Astrocyte of the spinal cord (primary cell): ENCODE measurements at places on chromosomes 11 and 22.

- peak; percentile 23 for DNase-seq
Measured at GRCh38 chr22:50136581-50137015, 33.9 kb upstream of the PANX2 start.

GRCh38 chr22:20116376-20116950 lies 559 bp downstream of the RANBP1 start:
- DNase-seq = no peak

DNA sequence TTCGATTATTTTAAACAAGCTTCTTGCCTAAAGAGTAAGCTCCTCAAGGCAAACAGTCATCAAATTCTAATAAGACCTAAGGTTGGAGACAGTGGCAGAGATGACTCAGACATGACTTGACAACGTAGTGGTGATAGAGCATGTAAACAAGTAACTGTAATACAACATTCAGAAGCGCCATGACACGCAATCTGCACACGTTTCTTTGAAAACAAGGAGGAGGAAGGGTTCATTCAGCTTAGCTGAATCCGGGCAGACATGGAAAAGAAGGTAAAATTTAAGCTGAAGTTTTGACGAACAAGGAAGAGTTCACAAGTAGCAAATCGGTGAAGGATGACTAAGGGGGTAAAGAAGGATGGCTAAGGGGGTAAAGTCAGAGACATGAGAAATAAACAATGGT lies 152.4 kb upstream of the ZC3H12C start:
- peak; percentile 71 for DNase-seq

DNA sequence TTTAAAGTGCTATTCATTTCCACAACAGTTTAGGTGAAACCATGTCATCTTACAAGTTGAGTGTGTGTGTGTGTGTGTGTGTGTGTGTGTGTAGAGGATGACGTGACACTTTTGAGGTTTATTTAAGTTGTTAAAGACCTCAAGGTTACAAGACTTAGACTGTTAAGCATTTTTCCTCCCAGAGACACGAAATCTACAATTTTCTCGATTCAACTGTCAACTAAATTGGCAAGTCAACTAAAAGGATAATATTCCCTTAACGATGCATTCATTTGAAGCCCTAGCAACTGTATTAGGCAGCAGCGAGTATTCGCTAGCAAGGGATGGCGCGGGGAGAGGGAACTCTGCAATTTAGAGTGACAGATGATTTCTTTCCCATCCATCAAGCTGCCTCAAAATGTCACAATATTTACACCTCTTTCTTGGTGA lies 17.6 kb upstream of the BDNF start:
- DNase-seq = peak; percentile 62

- no peak for DNase-seq
Measured at GRCh38 chr11:63779039-63779438, 10.5 kb upstream of the ZFTA start.

DNA sequence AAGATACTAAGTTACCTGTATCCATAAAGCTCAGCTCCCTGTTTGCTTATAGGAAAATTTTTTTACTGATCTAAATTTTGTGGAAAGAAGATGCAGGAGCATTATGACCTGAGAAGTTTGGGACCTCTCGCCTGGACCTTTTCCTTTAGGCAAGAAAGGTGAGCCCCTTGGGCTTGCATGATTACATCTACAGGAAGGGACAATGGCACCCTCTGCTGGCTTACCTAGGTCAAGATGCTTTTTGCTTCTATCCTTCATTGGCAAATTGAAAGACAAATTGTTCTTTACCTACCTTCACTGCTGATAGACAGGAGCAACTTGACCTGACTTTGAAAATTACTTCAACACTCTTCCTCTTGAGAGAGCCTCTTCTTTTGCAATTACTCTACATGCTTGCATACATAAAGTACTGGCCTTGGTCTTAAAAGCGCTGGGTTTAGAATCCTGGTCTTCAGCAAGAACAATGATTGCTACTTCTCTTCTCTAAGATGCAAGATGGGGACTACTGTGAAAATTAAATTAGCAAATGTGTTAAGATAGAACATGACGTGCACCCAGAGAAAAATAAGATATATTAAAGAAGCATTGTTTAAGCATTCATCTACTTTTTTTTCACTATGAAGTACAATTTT lies 147.2 kb downstream of the TRPC6 start:
- peak; percentile 47 for DNase-seq

- DNase-seq = peak; percentile 14
Measured at GRCh38 chr22:31155422-31155821, 4.6 kb upstream of the RNF185 start.

- no peak for DNase-seq
Measured at GRCh38 chr11:10041748-10042446, 252.1 kb downstream of the SBF2 start.

DNA sequence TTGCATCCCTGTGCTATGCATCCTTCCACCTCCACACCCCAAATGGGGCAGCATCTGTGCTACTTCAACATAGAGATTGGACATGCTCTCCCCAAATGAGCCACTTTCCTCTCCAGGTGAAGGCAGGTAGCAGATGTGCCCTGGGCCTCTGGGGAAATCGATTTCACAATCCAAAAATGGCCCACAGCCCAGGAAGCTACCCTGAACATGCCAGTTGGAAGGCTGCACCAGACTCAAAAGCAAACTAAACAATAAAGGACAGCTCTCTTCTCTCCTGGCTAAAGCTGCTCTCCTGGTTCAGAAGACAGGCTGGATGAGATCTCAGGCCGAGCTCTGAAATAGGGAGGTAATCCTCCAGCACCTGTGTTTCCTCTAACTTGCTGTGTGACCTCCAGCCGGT lies 19.7 kb downstream of the ISX start:
- DNase-seq = no peak

DNA sequence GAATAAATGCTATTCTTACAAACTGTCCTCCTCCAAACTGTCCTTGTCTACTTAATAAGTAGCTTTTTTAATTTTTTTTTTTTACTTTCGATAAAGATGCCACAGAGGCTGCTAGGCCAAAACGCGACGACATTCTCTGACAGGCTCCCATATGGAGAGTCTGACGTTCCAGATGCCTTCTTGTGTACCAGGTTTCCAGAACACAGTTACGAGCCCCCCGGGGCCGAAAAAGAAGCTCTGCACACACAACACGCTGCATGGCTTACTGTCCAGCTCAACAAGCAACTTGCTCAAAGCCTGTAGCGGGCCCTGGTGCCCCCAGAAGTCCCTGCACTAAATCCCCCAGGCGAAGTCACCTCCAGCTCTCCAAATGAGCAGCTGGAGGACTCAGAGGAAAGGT lies 39.3 kb downstream of the LARGE1 start:
- no peak for DNase-seq

- DNase-seq = no peak
Measured at GRCh38 chr11:2666401-2666741, 33.4 kb downstream of the KCNQ1OT1 start.

GRCh38 chr11:48122246-48122645 lies 94.4 kb upstream of the OR4B1 start:
- DNase-seq = no peak

GRCh38 chr11:119025978-119026766 lies 4.5 kb downstream of the SLC37A4 start:
- no peak for DNase-seq

DNA sequence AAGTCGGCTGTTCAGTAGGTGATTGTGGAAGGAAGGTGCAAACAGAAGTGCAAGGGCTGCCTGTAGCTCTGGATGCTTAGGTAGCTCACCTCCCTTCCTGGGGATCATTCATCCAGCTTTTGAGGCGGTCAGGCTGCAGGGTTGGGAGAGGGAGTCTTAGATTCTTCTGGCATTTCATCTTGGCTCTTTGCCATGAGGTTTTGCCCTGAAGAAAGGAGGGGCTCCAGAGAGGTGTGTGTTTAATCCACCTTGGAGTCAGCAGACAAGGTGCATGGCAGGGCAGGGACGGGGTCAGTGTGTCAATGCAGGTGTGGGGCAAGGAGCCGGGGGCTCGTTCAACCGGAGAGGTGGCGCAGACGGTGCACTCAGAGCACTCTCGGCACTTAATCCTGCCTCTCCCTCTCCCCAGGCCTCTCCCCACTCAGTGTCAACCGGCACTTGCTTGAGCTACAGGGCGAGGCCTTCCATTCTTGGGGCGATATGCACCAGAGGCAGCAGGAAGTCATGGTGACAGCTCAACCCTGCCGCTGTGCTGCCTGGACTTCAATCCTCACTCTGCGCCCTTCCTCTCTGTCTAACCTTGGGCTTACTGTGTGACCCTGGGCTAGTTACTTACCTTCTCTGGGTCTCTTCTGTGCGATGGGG lies 7.2 kb downstream of the ADAMTS15 start:
- DNase-seq = no peak

DNA sequence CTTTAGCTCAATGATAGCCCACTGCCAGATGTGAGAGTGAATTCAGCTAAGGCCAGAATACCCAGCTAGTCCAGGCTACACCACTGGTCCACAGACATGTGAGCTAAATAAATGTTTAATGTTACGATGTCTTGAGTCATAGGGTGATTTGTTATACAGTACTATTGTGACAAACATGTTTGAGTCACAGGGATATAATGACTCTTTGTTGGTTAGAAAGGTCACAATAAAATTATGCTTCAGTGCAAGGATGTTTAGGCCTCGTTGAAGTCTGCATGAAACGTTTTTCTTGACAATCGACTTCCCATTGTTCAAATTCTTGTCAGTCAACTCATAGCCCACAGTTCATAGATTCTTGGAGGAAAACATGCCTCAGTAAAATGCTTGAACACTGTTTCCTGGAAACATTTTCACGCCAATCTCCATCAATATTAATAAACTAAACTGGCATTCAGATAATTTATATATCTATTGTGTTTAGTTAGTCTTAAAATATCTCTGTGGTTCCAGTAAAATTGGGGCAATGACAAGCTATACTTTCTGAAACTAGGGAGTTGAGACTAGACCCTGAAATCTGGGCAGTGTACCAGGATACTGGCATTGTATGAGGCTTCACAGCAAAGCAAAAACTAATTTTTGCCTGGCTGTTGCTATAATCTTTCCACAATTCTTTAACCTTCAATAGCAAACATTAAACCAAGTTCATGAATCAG lies 650.8 kb upstream of the KIRREL3 start:
- DNase-seq = peak; percentile 85

DNA sequence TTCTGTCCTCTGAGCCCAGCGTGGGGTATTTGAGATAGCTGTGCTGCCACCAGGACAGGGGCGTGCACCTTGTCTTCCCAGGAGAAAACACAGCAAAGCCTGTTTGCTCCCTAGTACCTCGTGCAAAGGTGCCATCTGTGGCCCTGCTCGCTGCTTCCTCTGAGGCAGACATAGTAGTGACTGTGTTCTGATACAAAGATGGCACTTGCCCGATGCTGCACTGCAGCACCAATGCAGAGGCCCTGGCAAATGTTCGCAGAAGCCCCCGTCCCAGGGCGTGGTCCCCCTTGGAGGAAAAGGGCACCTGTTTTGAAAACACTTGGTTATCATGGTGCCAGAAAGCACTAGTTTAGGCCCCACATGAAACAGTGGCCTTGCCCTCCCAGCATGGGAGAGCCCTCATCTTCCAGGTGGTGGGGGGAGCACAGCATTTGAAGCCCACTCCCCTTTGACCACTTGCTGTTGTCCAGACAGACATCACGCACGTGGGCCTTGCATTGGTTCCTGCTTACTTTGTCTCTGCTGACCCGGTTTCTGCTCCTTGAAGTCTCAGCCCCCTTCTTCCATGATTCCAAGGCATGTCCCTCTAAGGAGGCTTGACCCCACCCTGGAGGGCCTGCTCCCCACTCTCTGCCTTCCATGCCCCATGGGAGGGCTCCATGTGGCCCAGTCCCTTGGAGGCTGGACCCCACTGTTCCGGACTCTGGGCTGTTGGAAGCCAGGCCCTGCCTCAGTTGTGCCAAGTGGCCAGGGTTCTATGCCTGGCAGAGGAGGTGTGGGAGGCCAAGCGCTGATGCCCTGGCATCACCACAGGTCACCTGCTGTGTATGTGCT lies 109.4 kb downstream of the KCNQ1OT1 start:
- DNase-seq = no peak

GRCh38 chr11:127242676-127243075 lies 242.1 kb upstream of the KIRREL3 start:
- no peak for DNase-seq

DNA sequence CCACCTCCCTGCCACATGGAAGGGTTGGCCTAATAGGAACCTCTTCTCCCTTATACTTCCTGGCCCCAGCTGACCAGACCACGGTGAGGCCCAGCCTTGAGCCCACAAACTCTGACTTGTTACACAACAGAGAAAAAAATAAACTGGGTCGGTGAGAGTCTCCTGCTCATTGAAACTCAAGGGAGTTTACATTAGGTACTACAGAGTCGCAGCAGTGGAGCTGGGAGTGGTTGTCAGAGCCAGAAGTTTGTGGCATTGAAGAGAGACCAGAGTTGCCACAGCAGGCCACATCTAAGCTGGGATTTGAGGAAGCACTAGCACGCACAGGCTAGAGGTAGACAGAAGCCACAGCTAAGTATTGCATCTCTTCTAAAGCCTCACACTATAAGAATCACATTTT lies 296.2 kb downstream of the DDX10 start:
- no peak for DNase-seq

- no peak for DNase-seq
Measured at GRCh38 chr11:25244126-25244525, 747.3 kb downstream of the LUZP2 start.

- peak; percentile 75 for DNase-seq
Measured at GRCh38 chr11:77547863-77548551, 41.7 kb upstream of the AQP11 start.

GRCh38 chr22:39026509-39027150 lies 5.7 kb downstream of the APOBEC3D start:
- no peak for DNase-seq

DNA sequence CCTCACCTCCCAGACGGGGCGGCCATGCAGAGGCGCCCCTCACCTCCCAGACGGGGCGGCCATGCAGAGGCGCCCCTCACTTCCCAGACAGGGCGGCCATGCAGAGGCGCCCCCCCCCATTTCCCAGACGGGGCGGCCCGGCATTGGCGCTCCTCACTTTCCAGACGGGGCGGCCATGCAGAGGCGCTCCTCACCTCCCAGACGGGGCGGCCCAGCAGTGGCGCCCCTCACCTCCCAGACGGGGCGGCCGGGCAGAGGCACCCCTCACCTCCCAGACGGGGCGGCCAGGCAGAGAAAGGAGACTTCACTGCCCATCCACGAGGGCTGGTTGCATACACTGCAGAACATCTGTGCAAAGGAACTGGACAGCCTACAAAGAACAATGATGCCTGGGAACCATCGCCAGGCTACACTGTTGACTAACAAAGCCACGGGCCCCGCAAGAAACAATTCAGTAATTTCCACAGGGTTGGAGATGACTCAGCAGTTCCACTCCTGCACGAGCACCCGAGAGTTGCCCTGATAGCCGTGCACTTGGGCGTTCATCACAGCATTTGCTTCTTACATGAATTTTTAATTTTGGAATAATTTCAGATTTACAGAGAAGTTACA lies 58.7 kb downstream of the CTTN start:
- DNase-seq = peak; percentile 53
